ENCODE measurements at places on chromosomes 11 and 22. TPM values are rescaled to one million over a fixed set of nuclear protein-coding genes. Genes with fewer than 3 reads are reported as not detected.

The MUC5B gene
- total RNA-seq = not detected

The CFAP300 gene
- total RNA-seq = 16.8 TPM

The GUCY1A2 gene
- 0.40 TPM for total RNA-seq

The FOLR3 gene
- total RNA-seq = not detected

The ZNF280B gene
- total RNA-seq = 1.8 TPM

Measured in epithelial cell of alveolus of lung (primary cell).